Tibial nerve (tissue), 4 donors: ENCODE measurements at places on chromosomes 7 and 10.

DNA sequence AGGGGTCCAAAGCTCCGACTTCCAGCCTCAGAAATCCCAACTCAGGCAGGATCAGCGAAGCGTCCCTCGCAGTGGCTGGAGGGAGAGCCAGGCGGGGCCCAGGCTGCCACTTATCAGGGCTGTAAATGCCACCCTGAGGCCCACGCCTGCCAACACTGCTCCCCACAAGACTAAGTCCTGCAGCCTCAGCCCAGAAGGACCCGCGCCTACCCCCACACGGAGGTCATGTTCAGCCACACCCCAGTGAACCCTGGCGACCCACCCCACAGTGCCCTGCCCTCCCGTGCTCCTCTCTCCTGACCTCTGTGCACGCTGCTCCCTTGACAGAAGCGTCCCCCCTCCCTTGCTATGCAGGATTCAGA lies 3.2 kb downstream of the PSMG3 start:
- no peak overlapping the region for H3K4me3 ChIP-seq
- no peaks in the 10 kb centered on the region for H3K36me3 ChIP-seq
- peak overlapping the region; percentile 47 for H3K27ac ChIP-seq
- peaks cover 46% of the 10 kb centered on the region for H3K4me1 ChIP-seq

DNA sequence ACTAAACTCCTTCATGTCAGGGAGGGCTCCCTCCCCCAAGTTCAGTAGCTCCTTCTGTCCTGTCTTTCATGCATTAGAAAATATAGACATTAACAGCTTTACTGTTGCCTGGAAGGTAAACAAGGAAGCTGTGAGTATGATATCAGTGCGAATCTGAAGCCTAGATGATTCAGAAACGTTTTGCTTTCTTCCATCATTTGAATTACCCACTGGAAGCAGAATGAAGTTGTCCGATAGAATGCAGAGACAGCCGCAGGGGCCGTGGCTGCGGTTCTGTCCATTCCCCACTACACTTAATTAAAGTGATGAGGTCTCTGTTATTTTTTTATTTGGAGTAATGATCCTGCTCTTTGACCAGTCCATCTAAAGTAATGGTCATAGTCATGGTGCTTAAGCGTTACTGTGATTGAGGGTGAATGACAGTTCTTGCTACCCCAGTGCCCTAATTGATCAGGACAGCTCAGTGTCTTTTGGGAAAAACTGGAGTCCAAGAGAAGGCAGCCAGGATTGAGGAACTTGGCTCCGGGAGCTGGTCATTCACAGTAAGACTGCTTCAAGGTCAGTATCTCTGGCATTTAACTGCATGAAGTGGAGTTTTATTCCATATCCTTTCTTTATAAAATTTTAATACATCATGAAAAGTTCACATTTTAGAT lies 69.9 kb downstream of the PTPRE start:
- H3K4me1 ChIP-seq = peaks cover 14% of the 10 kb centered on the region
- no peak for DNase-seq
- peak overlapping the region; percentile 31 for H3K27ac ChIP-seq
- H3K4me3 ChIP-seq = no peak overlapping the region
- H3K27me3 ChIP-seq = no peaks in the 10 kb centered on the region

- H3K36me3 ChIP-seq = no peaks in the 10 kb centered on the region
- H3K4me1 ChIP-seq = no peaks in the 10 kb centered on the region
- H3K27ac ChIP-seq = no peak overlapping the region
- no peak overlapping the region for H3K4me3 ChIP-seq
- no peak for DNase-seq
Observed at GRCh38 chr10:10878963-10879362, 138.7 kb upstream of the CELF2 start.

- H3K27ac ChIP-seq = no peak overlapping the region
- H3K4me3 ChIP-seq = no peak overlapping the region
- no peak for DNase-seq
- peaks cover 49% of the 10 kb centered on the region for H3K4me1 ChIP-seq
- no peaks in the 10 kb centered on the region for H3K27me3 ChIP-seq
- H3K36me3 ChIP-seq = no peaks in the 10 kb centered on the region
Observed at GRCh38 chr10:71247414-71247705, 35.0 kb downstream of the UNC5B start.

- no peak overlapping the region for H3K4me3 ChIP-seq
- H3K36me3 ChIP-seq = peaks cover under 1% of the 10 kb centered on the region
- no peak overlapping the region for H3K27ac ChIP-seq
- H3K4me1 ChIP-seq = peaks cover 39% of the 10 kb centered on the region
Observed at GRCh38 chr10:113084031-113084430, 134.0 kb downstream of the TCF7L2 start.

- H3K36me3 ChIP-seq = no peaks in the 10 kb centered on the region
- H3K4me1 ChIP-seq = no peaks in the 10 kb centered on the region
- no peak overlapping the region for H3K27ac ChIP-seq
Observed at GRCh38 chr10:123571978-123572377, 94.2 kb upstream of the GPR26 start.

DNA sequence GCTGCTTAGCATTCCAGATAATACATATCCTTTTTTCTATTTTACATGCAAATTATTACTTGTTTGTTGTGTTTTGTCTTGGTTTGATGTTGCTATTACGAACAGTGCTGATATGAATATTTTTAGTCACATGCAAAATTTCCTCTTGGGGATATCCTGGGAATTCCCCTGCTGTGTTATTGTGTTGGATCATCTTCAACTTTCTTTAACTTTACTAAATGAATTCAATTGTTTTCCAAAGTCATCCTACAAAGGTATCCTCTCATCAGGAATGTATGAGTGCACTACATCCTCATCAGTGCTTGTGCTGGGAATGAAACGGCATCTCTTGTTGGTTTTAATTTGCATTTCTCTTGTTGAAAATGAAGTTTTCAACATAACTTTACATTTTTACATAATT lies 87.1 kb downstream of the AASS start:
- H3K4me3 ChIP-seq = no peak overlapping the region
- no peaks in the 10 kb centered on the region for H3K27me3 ChIP-seq
- no peak for DNase-seq
- H3K36me3 ChIP-seq = no peaks in the 10 kb centered on the region

GRCh38 chr10:35569111-35569707 lies 35.9 kb upstream of the GJD4 start:
- no peaks in the 10 kb centered on the region for H3K27me3 ChIP-seq
- peaks cover 18% of the 10 kb centered on the region for H3K4me1 ChIP-seq
- no peaks in the 10 kb centered on the region for H3K36me3 ChIP-seq
- DNase-seq = no peak
- no peak overlapping the region for H3K4me3 ChIP-seq
- H3K27ac ChIP-seq = no peak overlapping the region

DNA sequence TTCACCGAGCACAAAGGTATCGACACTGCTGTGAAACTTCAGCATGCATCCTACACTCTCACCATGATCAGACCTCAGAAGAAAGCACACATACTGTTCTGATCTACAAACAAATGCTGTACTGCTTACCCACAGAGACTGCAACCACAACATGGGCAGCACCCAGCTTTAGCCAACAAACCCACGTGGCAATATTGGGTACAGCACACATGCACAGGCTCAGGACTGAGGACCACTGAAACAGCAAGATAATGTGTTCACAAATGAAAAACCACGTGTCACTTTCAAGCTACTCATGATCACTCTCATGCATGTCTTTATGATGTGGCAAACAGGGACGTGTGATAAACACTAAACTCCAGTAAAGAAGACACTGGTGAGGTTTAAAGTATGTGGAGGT lies 119.3 kb upstream of the PTN start:
- H3K4me1 ChIP-seq = no peaks in the 10 kb centered on the region
- no peak overlapping the region for H3K27ac ChIP-seq
- H3K27me3 ChIP-seq = no peaks in the 10 kb centered on the region
- H3K4me3 ChIP-seq = no peak overlapping the region

- H3K4me3 ChIP-seq = no peak overlapping the region
- H3K4me1 ChIP-seq = no peaks in the 10 kb centered on the region
- H3K27ac ChIP-seq = no peak overlapping the region
- DNase-seq = no peak
Observed at GRCh38 chr7:40418448-40418847, 283.6 kb downstream of the SUGCT start.

DNA sequence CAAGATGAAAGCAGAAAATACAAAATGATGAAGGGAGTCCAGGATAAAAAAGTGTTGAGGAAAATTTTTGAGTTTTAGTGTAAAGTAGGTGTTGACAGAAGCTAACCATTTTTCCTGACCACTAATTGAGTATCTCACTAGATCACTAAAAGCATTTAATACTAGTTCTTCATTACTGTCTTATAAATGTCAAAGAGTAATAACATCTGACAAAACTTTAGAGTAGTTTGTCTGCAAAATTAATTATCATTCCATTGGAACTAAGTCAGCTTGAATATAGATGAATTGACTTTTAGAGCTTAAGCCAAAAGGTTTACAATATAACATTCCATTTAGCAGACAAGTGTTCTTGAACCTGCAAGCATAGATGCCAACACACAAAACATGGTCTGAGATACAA lies 232.9 kb downstream of the FOXP2 start:
- no peaks in the 10 kb centered on the region for H3K4me1 ChIP-seq
- H3K4me3 ChIP-seq = no peak overlapping the region
- no peak for DNase-seq
- H3K36me3 ChIP-seq = peaks cover 3% of the 10 kb centered on the region

DNA sequence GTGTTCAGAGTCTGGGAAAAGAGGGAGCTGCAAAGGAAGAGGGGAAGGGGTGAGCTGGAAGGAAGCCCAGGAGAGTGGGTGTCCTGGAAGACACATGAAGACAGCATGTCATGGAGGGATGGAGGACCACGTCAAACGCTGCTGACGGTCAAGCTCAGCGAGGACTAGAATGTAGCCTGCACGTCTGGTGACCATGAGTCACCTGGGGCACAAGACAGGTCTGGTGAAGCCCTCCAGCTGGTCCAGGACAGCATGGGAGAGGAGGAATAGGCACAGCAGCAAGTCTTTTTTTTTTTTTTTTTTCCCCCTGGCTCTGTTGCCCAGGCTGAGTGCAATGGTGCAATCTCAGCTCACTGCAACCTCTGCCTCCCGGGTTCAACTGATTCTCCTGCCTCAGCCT lies 19.6 kb upstream of the AMZ1 start:
- H3K4me3 ChIP-seq = no peak overlapping the region
- no peak overlapping the region for H3K27ac ChIP-seq
- DNase-seq = no peak
- H3K27me3 ChIP-seq = peaks cover 15% of the 10 kb centered on the region
- H3K36me3 ChIP-seq = no peaks in the 10 kb centered on the region
- no peaks in the 10 kb centered on the region for H3K4me1 ChIP-seq

DNA sequence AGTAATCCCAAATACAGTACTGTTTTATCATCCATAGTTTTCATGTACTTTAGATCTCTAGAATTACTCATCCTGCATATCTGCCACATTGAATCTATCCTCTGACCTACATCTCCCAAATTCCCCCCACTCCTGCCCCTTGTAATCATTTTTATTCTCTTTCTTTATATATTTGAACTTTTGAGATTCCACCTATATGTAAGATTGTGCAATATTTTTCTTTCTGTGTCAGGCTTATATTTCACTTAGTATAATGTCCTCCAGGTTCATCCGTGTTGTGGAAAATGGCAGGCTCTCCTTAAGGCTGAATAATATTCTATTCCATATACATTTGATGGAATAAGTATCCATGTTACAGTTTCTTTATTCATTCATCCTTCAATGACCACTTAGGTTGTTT lies 640.4 kb downstream of the POM121L12 start:
- no peak overlapping the region for H3K27ac ChIP-seq
- no peaks in the 10 kb centered on the region for H3K4me1 ChIP-seq
- no peak overlapping the region for H3K4me3 ChIP-seq
- H3K27me3 ChIP-seq = no peaks in the 10 kb centered on the region
- no peaks in the 10 kb centered on the region for H3K36me3 ChIP-seq

- no peak overlapping the region for H3K27ac ChIP-seq
- no peak overlapping the region for H3K4me3 ChIP-seq
- H3K27me3 ChIP-seq = no peaks in the 10 kb centered on the region
- H3K4me1 ChIP-seq = no peaks in the 10 kb centered on the region
Observed at GRCh38 chr7:152512706-152513105, 76.9 kb upstream of the KMT2C start.

- no peaks in the 10 kb centered on the region for H3K27me3 ChIP-seq
- no peaks in the 10 kb centered on the region for H3K4me1 ChIP-seq
- no peaks in the 10 kb centered on the region for H3K36me3 ChIP-seq
- DNase-seq = no peak
Observed at GRCh38 chr7:54946271-54946670, 72.5 kb upstream of the EGFR start.

DNA sequence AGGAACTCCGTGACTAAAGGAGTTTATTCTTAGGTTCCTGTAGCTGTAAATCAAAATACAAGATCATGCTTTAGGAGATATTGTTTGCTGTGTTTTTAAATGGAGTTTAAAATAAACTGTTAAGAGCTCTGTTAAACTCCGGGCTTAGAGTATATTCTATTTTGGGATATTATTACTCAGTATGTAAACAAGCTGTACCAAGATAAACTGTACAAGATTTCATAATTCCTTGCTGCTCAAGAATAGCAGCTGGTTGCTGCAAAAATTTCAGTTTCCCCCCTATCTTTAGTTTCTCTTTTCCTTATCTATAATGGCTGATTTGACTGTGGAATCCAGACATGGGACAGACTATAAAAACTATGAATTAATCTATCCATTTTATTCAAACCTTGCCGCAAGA lies 215.7 kb downstream of the HTR7 start:
- no peaks in the 10 kb centered on the region for H3K36me3 ChIP-seq
- H3K4me1 ChIP-seq = no peaks in the 10 kb centered on the region
- no peak overlapping the region for H3K27ac ChIP-seq
- DNase-seq = no peak
- no peak overlapping the region for H3K4me3 ChIP-seq
- H3K27me3 ChIP-seq = no peaks in the 10 kb centered on the region

- no peak overlapping the region for H3K27ac ChIP-seq
- DNase-seq = no peak
- peaks cover 7% of the 10 kb centered on the region for H3K4me1 ChIP-seq
- H3K4me3 ChIP-seq = no peak overlapping the region
Observed at GRCh38 chr10:58700591-58700990, 187.9 kb downstream of the BICC1 start.
